Glomerular endothelial cell (primary cell): ENCODE measurements at places on chromosomes 3 and 15. TPM values are rescaled to one million over a fixed set of nuclear protein-coding genes. Genes with fewer than 3 reads are reported as not detected.

The ITGB5 gene
- 174 and 307 TPM in 2 replicates for total RNA-seq

The GPR27 gene
- 0.19 TPM in 1 of 2 replicates, not detected in the other for total RNA-seq

DNA sequence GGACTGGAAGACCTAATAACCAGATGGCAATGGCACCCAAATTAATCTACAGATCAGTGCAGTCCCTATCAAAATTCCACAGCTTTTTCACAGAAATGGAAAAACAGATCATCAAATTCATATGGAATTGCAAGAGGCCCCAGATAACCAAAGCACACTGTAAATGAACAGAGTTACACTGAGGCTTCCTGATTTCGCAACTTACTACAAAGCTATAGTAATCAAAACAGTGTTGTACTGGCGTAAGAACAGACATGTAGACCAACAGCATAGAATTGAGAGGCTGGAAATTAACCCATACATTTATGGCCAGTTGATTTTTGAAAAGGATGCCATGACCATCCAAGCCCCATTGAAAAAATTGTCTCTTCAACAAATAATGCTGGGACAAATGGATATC is 16.2 kb downstream of the XPC start:
- DNase-seq, result no peak

DNA sequence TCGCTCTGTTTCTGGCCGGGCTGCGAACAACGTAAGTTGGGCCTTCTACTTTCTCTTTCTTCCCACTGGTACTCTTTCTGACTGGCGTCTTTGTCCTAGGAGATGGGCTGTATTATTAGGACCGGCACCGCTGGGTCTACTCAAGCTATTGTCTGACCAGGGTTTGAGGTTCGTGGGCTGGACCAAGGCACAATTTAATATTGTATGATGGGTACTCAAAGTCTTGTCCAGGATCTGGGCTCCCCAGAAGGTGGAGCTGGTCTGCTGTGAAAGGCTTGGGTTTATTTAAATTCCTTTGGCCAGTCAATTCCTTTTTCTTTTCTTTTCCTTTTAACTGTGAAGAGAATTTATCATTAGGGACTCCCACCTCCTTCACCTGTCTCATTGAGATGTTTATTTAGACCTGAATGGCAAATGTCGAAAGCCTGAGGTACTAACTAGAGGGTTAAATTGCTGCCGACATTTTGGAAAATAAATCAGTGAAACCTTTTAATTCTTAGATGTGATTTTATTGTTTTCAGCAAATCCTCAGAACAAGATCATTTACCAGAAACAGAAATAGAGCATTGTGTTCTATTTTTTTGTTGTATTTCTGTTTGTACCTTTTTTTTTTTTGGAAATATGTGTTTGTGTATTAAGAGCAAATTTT is 410 bp downstream of the LRRC49 start:
- peak; percentile 29 for DNase-seq

GRCh38 chr3:147377412-147378367 is 28.7 kb downstream of the ZIC4 start:
- no peak for DNase-seq

DNA sequence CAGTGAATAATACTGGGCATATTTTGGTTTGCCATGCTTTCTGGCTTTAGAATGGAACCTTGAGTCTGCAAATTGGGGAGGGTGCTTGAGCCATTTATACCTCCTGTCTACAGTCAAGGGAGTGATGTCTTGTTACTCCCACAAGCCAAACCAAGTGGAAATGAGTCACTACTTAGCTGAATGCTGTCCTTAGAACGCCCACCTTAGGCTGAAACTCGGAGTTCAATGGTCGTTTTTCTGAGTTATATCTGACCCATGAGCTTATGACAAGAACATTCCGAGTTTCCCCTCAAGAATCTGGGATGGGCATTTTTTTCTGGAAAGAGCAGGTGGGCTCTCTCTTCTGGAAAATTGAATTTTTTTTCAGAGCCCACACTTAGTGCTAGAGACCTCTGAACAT is 17.4 kb upstream of the CLDN18 start:
- DNase-seq, result no peak

DNA sequence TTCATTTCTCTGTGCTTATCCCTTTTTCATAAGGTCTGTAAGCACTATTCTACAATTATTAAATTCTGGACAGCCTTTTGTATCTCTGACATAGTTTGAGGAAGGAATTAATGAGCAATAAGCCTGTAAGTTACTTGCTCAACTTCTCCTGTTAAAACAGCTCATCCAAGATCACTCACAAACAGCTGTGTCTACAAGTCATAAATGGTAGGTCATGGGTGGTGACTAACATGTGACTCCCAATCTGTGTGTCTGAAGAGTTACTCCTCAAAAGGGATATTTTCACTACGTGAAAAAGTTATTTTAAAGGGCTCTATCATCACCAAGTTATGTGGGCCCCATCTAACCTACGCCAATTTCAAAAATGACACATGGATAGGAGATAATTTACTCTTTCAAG is 145.2 kb upstream of the CBLB start:
- DNase-seq, result no peak
